ENCODE measurements at places on chromosomes 4 and X.

DNA sequence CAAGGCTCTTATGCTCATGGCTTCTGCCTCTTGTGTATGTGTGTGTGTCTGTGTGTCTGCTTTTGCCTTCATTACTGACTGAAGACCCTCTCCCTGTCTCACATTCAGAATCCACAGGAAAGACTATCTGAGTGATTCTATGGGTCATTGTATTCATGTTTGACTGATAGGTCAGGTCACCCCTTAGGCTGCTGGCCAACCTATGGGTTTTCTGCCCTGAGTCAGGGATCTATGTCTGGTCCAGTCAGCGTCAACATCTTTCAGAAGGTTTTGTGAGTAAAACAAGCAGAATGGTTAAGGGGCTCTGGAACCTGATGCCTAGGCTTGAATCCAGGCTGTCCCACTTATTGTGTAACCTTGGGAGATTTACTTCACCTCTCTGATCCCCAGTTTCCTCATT, 30.5 kb downstream of the NHSL2 start:
- DNase-seq, result no peak

DNA sequence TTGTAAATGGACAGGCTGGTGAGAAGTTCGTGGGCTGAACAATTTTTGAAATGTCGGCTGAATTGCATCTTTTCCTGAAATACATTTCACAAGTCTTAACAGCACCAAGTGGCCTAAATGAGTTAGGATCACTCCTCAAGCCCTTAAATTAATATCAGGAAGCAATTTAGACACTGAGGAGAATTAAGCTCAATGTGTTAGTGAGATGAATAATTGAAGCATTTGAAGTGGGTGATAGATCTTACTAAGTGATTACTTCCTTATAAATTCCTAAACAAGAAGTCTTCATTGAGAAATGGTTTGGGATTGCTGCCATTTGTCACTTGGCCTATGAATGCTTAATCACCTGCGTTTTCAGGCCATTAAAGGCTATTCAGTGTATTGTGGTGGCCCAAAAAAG, 116.8 kb downstream of the NAA11 start:
- DNase-seq, result no peak

DNA sequence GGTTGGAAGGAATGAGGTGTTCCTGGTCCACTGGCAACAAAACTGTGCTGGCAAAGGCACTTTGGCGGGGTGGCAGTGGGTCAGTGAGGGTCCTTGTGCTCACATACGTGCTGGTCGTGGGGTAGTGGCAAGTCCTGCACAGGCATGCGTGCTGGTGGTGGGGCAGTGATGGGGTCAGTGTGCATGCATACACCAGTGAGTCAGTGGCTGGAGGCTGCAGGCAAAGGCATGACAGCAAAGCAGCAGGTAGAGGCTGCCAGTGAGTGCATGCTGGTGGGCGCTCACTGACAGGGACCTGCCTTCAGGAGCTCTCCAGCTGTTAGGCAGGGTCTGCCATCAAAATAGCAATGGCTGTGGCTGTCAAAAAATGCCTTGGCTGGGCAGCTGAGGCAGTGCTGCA, 42.1 kb downstream of the TMPRSS11E start:
- no peak for DNase-seq

- DNase-seq, result peak; percentile 16
These were observed 990 bp downstream of the HNRNPD start for GRCh38 chr4:82372517-82373485.

- DNase-seq, result no peak
These were observed 130.9 kb downstream of the TMEM164 start for GRCh38 chrX:110133735-110134370.

- no peak for DNase-seq
These were observed 33.8 kb downstream of the CEP44 start for GRCh38 chr4:174317531-174317930.

- DNase-seq, result no peak
These were observed 213.4 kb downstream of the SPCS3 start for GRCh38 chr4:176533159-176533558.

DNA sequence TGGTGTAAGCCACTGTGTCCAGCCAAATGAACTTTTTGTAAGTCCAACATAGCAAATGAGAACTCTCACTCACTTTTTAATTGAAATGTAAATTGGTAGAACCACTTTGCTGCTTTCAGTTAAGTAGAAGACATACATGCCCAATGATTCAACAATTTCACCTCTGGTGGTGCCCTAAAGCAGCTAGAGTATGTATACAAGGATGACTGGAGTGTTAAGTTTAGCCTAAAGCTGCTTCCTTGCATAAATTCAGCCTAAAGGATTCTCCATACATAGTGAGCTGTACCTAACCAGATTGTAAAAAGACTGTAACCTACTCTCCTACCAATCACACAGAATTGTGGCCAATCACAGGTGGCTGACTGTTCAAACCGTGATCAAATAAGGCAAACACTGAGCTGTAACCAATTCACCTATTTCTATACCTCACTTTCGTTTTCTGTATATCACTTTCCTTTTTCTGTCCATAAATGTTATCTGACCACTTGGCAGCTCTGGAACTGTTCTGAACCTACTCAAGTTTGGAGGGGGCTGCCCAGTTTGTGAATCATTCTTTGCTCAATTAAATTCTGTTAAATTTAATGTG, 39.9 kb downstream of the PDS5A start:
- no peak for DNase-seq

DNA sequence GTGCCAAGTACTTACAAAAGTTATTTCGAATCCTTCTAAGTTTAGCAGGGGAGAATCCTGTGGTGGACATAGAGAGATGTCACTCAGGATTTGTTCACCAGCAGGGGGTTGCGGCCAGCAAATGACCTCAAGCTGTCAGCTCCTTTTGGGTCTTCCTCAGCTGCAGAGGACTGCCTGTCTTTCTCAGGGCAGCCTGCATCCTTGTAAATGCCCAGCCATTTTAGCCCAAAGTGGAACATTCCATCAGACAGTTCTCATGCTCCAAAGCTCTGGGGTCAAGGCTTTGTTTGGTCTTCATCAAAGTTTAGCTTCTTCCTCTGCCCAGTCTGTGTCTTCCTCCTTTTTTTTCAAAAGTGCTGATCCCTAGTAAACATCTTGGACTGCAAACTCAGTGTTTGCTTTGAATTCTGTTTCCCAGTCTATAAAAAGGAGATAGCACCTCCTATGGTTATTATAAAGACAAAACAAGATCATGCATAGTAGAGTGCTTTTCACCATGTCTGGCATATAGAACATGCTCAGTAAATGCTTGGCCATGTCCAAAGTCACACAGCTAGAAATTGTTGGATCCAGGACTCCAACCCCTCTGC, 156.4 kb upstream of the GATB start:
- DNase-seq, result no peak

- DNase-seq, result no peak
These were observed 1181.4 kb upstream of the TENM3 start for GRCh38 chr4:181061787-181062186.

GRCh38 chr4:89922848-89923416, 28.3 kb downstream of the MMRN1 start:
- DNase-seq, result no peak

DNA sequence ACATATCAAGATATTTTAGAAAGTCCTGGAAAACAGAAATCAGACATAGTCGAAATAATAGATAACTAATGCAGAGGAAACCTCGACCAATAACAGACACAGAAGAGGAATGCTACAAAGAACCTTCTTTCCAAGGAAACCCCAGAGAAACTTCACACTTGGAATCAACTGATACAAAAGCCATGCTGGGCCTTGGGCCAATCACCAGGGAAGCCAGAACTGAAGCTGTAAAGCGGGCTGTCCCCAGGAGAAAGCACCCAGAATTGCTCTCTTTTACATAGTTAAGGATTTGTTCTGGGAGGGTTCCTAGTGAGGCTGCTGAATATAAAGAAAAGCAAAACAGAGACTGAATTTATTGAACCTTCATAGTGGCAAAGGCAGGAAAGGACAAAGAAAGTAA, 100.5 kb downstream of the PRDM5 start:
- DNase-seq, result no peak

DNA sequence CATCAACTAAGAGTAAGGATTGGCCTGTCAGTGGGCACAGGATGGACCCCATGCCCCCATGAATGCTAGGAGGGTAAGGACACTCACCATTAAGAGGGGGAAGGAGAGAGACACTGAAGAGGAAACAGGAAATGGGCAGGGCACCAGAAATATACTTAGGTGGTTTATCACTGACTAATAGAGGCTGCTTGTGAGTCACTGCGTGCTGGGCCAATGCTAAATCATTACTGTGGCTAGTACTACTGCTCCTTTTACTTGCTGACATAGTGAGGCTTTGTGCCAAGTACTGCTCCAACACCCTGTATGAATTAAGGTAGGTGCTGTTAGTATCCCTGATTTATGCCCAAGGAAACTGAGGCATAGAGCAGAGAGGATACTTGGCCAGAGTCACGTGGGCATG, 130.4 kb upstream of the FRMPD4 start:
- DNase-seq, result no peak

DNA sequence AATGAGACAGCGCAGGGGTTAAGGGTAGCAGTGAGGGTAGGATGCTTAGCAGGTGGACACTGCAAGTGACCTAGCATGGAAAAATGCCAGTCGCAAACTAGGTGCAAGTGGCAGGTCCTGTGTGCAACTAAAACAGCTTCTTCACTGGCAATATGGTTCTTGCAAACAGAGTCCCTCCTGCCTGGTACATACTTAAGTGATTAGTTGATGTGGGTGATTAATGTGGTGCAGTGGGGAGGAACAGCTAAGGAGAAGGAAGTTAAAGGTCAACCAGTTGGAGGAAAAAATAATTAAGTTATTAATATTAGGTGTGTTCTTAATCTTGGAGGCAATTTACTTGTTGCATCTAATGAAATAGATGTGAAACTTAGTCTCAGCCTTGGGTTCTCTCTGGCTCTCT, 121.6 kb upstream of the IGFBP7 start:
- DNase-seq, result no peak

- no peak for DNase-seq
These were observed 75.2 kb downstream of the LUZP4 start for GRCh38 chrX:115364670-115365069.

DNA sequence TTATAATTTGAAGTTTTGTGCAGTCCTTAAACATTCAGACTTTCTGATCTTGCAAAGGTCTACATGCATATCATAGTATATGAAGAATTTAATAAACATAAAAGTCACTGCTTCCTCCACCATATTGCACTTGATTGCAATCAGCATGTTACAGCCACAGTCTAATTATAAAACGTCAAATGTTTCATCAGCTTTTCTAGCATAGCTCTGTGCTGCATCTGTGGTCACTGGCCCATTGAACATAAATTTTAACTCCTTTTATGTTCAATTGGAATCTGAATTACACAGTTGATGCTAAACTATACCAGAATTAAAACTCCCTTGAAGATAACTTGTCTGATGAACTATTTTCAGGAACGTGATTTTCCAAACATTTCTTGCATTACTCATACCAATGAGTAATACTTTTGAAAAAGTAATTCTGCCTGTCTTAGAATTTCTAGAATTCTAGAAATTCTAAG, 329.1 kb downstream of the GALNTL6 start:
- DNase-seq, result no peak

DNA sequence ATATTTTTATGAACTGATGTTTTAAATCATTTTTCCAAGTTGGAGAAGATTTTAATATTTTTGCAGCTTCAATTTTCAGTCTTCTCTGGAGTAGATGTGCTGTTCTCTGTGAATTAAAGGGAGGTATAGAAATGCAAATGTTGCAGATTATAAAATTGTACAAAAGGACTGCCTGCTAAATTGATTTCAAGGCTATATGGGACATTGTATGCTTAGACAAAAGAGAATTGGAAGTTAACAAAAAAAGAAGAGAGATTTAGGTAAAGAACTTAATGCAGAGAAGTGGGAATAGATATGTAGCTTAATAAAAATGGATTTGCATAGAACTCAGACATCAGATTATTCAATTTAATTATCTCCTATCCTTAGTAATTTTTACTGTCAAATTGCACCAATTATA, 403.3 kb downstream of the ZIC3 start:
- DNase-seq, result no peak

GRCh38 chrX:153343674-153344073, 9.7 kb downstream of the ZNF275 start:
- no peak for DNase-seq

DNA sequence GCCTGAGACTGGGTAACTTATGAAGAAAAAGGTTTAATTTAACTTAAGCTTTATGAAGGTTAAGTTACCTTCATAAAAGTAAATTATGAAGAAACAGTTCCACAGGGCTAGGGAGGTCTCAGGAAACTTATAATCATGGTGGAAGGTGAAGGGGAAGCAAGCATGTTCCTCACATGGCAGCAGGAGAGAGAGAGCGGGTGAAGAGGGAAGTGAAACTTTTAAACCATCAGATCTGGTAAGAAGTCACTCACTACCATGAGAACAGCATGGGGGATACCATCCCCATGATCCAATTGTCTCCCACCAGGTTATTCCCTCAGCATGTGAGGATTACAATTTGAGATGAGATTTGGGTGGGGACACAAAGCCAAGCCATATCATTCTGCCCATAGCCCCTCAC, 944.7 kb upstream of the NDST4 start:
- no peak for DNase-seq

DNA sequence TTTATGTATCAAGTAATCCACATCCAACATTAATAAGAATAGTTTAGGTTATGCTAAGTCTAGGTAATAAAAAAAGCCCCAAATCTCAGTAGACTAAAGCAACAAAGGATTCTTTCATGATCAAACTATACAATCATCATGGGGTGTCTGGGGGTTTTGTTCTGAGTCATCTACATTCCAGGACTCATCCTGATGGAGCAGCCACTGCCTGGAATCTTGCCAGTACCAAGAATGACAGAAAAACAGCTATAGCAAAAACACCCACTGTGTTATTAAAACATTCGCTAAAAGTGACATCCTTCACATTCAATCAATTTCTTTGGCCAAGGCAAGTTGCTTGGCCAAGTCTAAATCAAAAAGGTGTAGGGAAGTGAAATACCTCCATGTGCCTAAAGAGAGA, 3.9 kb upstream of the ARHGEF38 start:
- no peak for DNase-seq

DNA sequence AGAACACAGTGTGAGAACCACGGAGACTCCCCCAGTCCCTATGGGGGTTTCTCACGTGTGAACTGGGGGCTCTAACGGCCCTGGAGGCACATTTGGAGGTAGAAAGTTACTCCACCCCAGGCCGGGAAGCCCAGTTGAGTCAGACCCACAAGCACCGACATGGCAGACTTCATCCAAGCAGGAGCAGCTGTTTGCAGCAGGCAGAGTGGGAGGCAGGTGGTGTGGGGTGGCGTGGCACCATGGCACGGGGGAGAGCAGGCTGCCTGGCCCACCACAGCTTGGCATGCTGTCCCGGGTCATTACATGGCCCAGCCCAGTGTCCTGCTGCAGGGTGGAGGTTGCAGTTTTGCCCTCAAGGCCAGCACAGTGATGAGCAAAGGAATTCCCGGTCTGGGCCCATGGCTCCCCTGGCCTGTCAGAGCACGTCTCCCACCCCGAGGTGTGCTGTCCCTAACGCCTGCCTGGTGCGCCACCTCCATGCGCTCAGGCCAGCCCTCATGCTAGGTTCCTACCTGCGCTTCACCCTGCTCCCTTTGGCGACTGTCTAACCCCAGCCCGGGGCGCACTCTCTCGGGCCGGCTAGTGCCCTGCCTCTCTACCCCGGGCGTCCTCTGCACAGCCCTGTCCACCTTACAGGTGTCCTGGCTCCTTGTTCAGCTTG, 90.6 kb upstream of the AFAP1 start:
- DNase-seq, result no peak
